Activated CD8-positive, alpha-beta memory T cell treated with anti-CD3 and anti-CD28 coated beads for 24 hours (primary cell): ENCODE measurements at places on chromosomes 4 and X.

GRCh38 chr4:160038615-160039014, 935.7 kb downstream of the RAPGEF2 start:
- DNase-seq: no peak

DNA sequence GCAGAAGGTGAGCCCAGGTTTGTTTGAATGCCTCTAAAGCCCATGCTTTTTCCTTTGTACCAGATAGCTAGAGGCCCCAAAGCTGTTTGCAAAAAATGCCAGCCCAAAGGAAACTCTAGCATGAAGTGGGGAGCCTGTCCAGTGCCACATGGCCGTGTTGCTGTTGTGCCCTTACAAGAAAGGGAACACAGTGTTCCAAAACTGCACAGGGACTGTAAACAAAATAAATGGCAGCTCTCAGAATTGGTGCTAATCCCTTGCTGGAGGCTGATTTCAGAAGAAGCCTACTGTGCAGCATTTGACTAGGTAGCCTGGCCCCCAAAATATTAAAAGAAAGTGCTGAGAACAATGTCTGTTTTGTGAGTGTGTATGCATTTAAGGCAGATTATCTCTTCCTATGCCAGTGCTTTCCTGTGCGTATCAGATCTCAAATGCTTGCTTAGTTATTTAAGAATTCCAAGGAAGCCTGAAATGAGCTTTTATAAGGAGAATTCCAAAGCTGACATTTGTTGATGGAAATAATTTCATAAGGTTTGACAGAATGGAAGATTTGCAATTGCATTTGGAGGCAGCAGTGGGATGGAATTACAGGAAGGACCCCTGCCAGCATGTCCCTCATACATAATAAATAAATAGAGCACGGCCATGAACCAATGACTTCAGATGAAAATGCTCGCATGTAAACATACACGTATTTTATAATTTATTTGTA, 115.7 kb downstream of the IRF2 start:
- DNase-seq: no peak

GRCh38 chr4:10069075-10069642, 47.4 kb downstream of the WDR1 start:
- peak; percentile 47 for DNase-seq

DNA sequence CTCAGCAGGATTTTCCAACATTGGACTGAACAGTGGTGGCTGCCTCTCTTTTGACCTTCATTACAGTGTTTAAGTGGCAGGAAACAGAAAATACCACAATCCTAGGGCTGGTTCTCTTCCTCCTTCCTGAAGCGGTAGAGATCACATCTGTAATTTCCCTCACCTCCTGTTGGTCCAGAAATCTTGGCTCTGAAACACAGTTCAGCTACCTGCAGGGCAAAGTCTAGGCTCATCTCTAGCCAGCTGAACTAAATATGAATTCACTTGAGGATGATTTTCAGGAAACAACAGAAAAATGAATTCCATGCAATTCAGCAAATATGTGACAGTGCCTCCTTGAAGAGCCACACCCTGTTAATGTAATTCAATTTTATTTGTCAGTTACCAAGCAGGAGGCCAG, 531.9 kb downstream of the INPP4B start:
- DNase-seq: no peak

DNA sequence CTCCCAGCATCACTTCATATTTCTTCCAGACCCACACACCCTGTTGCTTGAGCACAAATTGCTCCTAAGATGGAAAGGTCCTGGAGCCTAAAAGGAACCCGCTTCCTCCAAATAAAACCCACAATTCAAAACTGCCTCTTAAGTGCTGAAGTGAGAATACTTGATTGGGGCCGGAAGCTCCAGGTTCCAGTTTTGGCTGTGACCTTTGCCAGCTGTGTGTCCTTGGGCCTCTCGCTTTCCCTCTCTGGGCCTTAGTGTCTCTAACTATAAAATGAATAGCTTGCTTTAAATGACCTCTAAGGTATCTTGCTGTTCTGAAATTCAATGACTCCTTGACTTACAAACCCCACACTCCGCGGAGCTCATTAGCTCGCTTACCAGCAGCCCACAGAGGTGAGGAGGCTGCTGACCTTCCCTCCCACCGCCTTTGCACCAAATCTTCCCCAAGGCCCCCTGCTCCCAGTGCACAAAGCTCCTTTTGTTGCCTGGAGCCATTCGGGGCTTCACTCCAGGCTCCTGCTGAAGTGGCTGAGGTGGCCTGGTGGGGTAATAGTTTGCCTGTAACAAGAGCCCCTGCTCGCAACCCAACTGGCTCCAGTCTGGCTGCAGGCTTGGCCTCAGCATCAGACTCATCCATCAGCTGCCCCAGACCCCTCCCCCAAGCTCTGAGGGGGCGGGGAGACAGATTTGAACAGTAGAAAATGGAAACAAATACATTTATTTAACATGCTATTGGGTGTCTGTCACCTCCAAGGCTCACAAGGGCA, 21.8 kb downstream of the STARD8 start:
- no peak for DNase-seq

GRCh38 chr4:70721747-70722146, at the start of gene RUFY3:
TSS of gene RUFY3 (plus strand) at chr4:70721964. CDS start at chr4:70722574, 610 bp downstream.
- DNase-seq: no peak

GRCh38 chrX:2463973-2464676, 36.7 kb downstream of the DHRSX start:
- no peak for DNase-seq

GRCh38 chr4:83009529-83009928, 1.1 kb downstream of the LIN54 start:
- DNase-seq: no peak

DNA sequence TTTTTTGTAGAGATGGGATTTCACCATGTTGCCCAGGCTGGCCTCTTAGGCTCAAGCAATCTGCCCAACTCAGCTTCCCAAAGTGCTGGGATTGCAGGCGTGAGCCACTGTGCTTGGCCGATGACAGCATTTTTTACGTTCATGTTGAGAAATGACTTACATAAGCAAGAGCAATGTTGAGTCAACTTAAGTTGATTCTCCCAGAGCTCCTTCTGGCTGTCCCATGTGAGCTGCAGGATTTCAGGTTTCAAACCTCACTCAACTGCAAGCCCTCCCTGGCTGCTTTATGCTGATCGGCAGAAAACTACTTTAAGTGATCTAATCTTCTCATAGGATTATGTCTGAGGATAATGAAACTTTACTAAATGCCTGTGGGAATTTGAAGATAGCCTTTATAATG, 86.8 kb downstream of the GC start:
- no peak for DNase-seq

DNA sequence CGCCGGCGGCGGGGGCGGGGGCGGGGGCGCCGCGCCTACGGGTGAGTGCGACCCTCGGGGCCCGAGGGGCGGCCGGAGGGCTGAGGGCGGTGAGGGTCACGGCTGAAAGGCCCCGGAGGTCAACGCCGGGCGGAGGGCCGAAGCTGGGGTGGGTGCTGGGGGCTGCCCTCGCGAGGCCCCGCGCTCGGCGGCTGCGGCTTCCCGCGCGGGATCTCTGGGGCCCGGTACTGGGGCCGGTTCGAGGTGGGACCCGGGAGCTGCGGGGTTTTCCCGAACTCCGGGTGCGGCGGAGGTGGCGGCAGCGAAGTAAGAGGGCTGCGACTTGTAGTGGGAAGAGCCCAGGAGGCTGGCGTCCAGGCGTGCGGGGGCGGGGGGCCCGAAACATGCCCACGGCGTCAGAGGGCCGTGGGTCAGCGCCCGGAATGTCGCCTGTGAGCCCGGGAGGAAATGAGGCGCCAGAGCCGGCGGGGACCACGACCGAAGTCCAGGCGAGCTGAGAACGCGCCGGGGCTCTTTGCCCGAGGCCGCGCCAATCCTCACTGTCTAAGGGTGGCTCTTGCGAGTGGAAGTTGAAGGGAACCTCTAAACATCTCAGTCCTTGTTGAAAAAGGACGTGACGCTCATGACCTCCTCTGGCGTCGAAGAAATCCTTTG, 407 bp downstream of the IL13RA1 start:
- DNase-seq: no peak

- DNase-seq: no peak
Observed at GRCh38 chr4:157271166-157271869, 50.8 kb downstream of the GRIA2 start.

- no peak for DNase-seq
Observed at GRCh38 chr4:73730292-73730691, 10.1 kb upstream of the CXCL8 start.

GRCh38 chrX:85907316-85907715, 140.0 kb downstream of the CHM start:
- DNase-seq: no peak

DNA sequence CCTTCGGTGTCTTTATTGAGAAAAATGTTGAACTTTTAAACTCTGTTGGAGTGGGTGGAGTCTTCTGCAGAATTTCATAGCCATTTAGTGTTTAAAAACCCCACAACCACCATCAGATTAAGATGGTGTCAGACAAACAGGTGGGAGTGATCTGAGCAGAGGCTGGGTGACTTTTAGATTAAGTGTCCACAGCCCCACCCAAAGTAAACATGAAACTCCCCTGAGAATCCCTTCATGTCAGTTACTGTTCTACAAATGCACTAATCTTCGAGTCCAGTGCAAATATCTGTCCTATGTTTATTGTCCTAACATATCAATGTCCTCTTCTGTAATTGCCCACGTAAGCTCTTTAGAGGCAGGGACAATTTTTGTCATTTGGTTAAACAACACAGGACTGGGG, 175.6 kb upstream of the RBPJ start:
- no peak for DNase-seq

DNA sequence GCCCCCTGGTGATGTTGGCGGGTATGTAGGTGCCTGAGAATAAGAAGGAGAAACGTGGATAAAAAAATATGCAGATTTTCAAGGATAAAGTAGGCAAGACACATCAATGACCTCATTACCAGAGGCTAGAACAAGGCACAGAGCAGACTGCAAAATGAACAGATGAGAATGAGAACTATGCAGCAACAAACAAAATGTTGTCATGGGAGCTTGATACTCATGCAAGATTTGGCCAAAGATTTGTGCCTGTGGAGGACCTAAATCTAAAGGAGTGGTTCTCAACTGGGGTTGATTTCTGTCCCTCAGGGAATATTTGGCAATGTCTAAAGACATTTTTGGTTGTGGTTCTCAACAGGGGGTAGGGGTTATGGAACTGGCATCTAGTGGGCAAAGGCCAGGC, 177.3 kb downstream of the FRMPD4 start:
- DNase-seq: no peak

DNA sequence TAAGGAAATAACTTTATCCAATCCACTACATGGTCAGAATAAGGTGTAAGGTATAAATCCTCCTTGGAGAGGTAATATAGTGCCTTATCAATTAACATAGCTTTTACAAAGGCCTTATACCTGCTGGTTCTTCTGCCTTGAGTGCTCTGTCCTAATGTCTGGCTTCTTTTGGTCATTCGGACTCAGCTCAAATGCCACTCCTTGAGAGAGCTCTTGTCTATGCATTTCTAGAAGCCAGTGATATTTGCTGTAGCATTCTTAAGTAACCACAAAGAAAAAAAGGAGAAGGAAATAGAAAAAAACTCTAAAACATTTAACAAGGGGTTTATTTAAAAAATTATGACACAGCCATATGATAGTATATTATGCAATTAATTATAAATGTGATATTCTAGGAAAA, 444.8 kb upstream of the SLIT2 start:
- DNase-seq: no peak

DNA sequence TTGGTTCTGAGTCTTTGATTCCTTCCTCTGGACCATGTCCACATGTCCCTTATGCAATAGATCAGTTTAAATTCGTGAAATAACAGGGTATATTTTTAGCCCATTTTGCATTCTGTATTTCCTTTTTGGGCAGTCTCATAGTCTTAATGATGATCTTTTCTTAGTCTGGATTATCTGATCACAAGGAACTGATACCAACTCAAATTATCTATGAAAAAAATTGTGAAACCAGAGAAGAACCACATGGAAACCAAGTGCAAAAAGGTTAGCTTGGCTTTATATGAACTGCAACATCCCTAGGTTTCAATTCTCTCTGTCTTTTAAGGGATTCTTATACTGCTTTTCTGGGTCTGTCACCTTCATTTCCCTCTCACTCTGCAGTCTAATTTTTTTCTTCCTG, 608.6 kb upstream of the AADAT start:
- DNase-seq: no peak

DNA sequence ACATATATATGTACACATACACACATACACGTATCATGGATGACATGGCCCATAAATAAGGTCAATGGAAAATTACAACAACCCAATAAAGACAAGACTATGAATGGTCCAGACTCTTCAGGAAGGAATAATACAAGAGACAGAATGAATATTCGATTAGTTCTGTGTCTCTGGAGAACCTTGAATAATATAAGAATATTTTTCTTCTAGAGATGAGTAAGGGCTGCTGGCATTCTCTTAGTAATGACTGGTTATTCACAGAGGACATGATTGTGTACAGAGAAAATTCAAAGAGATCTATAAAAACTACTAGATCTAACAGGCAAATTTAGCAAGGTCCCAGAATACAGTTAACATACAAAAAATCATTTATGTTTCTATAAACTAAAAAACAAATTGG, 23.3 kb downstream of the SPIN4 start:
- no peak for DNase-seq

DNA sequence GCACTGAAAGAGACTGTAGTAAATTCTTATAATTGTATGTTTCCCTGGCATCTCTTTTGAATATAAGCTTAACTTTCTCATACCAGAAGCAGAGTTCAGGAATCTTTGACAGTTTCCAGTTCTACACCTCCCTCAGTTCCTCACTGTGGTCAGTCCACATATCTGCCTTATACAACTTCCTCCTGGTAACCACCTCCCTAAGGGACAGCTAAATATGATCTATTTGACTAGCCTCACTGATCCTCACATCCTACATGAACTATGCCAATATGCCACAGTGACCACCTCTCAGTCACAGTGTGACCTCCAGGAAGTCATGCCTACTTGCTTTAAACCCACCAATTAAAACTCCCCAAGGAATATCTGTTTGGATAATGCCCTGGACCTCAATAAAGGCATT, 51.6 kb upstream of the HDAC8 start:
- no peak for DNase-seq

DNA sequence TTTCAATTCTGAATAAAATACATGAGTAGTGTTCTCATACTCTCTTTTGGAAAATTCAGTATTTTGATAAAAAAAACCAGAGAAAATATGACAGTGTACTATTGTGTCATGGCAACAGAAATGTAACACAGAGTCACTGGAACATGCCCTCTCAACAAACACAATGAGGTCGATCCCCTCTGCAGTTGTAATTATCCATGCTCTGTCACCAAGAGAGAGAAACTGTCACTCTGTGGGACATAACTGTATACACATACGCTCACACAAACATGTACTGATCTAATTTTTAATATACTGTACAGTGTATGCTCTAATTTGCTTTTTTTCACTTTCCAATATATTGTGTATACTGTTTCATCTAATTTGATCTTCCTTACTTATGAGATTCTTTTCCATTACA, 1136.8 kb upstream of the TENM3 start:
- no peak for DNase-seq
